ENCODE measurements at places on chromosomes 12 and 14.

DNA sequence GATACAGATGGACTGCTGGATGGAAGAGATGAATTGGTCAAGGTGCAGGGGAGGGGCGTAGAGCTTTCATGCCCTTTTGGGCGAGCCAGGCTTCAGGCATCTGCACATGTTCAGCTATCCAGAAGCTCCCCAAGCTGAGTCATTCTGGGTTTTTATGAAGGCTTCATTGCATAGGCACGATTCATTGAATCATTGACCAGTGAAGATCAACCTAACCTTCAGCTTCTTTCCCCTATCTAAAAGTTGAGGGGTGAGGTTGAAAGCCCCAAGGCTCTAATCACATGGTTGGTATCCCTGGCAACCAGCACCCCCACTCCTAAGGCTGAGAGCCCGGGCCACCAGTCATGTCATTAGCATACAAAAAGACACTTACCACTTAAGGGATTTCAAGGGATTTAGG is 36.3 kb downstream of the RPS29 start:
- no peak for DNase-seq

GRCh38 chr14:29705801-29706200 is 221.8 kb downstream of the PRKD1 start:
- no peak for DNase-seq

- DNase-seq = no peak
Observed at GRCh38 chr12:92411687-92412086, 266.0 kb upstream of the BTG1 start.

- no peak for DNase-seq
Observed at GRCh38 chr12:126651133-126651532, 1585.9 kb downstream of the AACS start.

- no peak for DNase-seq
Observed at GRCh38 chr14:104091927-104092771, 6.6 kb downstream of the ASPG start.

DNA sequence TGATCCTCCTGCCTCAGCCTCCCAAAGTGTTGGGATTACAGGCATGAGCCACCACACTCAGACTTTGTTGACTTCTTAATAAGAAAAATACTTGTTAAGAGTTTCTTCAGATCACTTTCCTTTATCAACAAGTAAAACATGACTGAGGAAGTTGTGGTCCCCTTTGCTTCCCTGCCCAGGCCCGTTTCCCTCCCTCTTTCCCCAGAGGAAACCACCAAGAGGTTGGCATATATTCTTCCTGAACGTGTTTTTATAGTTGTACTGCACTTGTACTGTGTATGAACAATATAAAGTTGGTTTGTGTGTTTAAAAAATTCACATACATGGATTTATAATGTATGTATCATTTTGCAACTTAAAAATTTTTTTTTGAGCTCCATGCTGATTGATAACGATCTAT is 28.4 kb downstream of the PTPN11 start:
- DNase-seq = no peak

GRCh38 chr12:120262852-120263747 is 2.4 kb downstream of the PXN start:
- DNase-seq = no peak

DNA sequence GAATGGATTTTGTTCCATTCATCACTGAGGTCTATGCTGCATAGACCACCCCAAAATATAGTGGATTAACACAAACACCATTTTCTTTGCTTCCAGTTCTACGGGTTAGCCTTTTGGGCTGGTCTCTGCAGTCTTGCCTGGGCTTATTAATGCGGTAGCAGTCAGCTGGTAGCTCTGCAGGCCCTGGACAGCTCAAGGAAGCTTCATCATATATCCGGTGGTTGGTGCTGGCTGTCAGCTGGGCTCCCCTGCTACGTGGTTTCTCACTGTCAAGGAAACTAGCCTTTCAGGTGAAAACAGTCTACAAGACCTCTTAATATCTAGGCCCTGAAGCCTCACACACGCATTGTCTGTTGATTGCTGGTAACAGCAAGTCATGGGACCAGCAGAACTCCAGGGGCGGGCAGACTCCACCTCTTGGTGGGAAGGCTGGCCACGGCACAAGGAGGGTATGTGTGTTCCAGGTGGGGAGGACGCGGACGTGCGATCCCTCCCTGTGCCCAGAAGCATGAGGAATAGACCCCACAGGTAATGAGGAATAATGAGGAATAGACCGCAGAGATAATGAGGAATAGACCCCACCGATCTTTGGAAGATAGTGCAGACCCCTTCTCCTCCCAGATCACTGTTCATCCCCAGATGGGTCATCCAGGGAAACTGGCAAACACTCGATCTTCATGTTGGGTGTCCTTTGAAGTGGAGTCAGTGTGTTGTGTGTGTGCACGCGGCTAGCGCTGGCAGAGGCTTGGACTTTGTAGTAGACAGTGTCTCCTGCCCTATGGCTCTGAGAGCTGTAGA is 13.3 kb downstream of the TSPAN9 start:
- DNase-seq = no peak

DNA sequence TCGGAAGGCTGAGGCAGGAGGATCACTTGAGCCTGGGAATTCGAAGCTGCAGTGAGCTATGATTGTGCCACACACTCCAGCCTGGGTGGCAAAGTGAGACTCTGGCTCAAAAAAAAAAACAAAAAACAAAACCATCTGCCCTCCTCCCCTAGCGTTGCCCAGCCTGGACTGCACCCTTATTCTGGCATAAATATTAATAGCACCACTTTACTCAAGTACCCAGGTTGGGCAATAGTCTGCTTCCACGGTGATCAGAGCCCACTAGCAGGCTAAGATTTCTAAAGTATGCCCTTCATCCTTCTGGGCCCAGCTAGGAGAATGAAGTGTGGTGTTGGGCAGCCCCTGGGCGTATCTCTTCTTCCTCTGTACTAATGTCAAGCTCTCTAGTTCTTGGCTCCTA is 33.3 kb downstream of the KCTD10 start:
- DNase-seq = peak; percentile 7

DNA sequence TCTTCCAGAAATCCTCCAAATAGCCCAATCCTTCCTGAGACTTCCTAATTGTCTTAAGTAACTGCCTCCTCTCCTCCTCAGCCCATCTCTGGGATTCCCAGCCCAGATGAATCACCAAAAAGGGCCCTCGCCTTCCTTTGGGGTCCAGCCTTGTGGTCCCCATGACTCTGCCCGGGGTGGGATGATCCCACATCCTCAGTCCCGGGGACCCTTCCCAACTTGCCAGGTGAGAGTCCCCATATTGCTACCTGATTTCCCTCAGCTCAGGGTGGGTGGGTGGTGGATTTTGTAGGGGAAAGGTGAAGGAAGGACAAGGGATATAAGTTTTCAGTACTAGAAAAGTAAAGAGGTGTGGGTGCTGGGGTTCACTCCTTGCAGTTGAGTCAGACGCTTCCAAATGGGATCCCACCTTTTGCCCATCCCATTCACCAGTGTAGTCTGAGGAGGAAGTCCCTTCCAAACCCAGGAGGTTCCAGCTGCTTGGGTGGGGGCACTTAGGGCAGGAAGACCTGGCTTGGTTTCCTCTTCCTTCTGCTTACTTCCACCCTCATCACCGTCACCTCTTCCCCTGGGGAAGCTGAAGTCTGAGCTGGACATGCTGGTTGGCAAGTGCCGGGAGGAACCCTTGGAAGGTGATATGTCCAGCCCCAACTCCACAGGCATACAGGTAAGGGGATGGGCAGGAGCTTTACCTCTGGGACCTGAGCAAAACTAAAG is 5.6 kb downstream of the GLI1 start:
- no peak for DNase-seq

DNA sequence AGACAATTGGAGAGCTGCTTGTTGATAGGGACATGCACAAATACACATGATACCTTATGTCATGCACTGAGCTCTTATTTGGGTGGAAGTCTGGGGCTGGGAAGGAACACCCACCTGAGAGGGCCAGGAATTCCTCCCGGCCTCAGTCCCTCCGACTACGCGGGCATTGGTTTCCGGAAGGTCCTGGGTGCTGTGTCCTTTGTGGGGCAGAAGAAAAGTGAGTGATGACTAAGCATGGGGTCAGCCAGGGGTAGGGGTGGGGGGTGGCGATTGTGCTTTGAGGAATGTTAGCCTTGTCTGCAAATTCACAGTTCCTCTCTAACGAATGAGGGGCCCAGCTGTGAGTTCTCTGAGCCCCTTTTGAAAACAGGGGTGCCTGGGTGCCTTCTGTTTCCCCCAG is 798 bp downstream of the CELA1 start:
- DNase-seq = no peak

- no peak for DNase-seq
Observed at GRCh38 chr12:38886064-38886463, 19.3 kb downstream of the CPNE8 start.

GRCh38 chr14:95140060-95140858 is 17.1 kb downstream of the DICER1 start:
- no peak for DNase-seq

GRCh38 chr12:95203487-95204030 is 13.7 kb downstream of the FGD6 start:
- no peak for DNase-seq

GRCh38 chr12:30692470-30692869 is 3.2 kb downstream of the IPO8 start:
- DNase-seq = no peak

GRCh38 chr12:122350141-122350848 is 72.2 kb downstream of the CLIP1 start:
- DNase-seq = no peak

- no peak for DNase-seq
Observed at GRCh38 chr14:77083082-77083481, 15.0 kb upstream of the CIPC start.

GRCh38 chr14:36738269-36738668 is 76.6 kb downstream of the PAX9 start:
- DNase-seq = no peak

GRCh38 chr12:69529021-69529420 is 56.2 kb upstream of the CCT2 start:
- DNase-seq = no peak

- DNase-seq = no peak
Observed at GRCh38 chr12:78210894-78211302, 380.2 kb downstream of the NAV3 start.

- no peak for DNase-seq
Observed at GRCh38 chr14:85528080-85528896, 1.7 kb upstream of the FLRT2 start.

DNA sequence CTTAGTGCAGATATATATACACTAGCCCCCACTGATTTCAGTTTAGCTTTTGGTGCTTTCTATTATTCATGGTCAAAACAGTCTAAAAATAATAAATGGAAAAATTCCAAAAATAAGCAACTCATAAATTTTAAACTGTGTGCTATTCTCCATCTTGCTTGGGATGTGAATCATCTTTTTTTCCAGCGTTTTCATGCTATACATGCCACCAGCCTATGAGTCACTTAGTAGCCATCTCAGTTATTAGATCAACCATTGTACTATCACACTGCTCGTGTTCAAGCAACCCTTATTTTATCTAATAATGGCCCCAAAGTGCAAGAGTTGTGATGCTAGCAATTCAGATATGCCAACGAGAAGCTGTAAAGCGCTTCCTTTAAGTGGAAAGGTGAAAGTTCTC is 73.9 kb upstream of the KRR1 start:
- DNase-seq = no peak

GRCh38 chr12:114938487-114939210 is 254.7 kb upstream of the TBX3 start:
- no peak for DNase-seq

GRCh38 chr12:52641468-52641867 is 10.5 kb downstream of the KRT2 start:
- DNase-seq = no peak

DNA sequence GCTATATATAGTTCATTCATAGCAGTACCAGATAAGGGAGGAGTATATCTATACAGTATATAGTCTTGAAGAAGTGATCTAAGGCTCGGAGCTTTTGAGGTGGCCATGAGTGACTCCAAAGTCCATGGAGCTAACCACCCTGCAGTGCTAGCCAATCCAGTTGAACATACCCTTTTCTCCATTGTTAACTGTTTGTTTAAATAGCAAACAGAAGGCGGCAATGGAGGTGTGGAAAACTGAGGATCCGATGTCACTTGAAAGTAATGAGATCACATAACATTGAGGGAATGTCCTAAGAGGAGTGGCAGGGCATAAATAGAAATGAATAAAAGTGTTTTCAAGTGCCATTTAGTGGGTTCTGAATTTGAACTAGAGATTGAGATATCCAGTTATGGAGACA is 12.4 kb upstream of the SNAPC1 start:
- peak; percentile 66 for DNase-seq

GRCh38 chr14:84591827-84592445 is 938.0 kb upstream of the FLRT2 start:
- DNase-seq = no peak

DNA sequence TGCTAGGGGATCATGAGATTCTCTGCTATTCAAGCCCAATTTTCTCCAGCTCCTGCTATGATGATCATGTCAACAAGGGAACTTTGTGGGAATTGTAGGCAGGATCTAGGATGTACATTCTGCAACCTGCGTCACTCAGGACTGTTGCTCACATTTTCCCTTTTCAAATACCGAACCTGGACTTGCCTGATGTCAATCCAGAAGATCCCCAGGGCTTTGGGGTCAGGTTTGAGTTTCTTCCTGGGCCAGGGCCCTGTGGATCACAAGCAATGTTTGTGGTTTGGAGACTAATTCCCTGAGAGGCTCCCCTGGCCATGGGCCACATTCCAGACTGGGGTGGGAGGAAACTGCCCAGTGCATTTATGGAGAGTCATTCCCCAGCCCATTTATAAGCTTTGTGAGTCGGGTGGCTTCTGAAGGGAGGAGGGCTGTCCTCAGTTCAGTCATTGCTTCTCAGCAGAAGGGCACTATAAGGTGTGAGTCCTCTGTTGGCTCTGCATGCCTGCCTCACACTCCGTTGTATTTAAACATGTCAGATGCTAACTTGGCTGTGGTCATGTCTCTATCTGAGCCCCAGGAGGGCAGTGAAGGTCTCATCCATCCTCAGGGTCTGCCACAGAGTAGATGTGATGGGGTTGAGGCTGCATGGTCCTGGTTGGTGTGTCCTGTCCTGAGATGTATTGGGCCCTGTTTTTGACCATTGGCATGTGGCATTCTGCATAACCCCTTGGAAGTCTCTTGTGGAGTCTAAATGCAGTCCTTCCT is 6.5 kb downstream of the KRT86 start:
- no peak for DNase-seq

- DNase-seq = no peak
Observed at GRCh38 chr12:40586823-40587222, 105.4 kb upstream of the CNTN1 start.

GRCh38 chr12:53462935-53463334 is 11.0 kb downstream of the PCBP2 start:
- DNase-seq = no peak

DNA sequence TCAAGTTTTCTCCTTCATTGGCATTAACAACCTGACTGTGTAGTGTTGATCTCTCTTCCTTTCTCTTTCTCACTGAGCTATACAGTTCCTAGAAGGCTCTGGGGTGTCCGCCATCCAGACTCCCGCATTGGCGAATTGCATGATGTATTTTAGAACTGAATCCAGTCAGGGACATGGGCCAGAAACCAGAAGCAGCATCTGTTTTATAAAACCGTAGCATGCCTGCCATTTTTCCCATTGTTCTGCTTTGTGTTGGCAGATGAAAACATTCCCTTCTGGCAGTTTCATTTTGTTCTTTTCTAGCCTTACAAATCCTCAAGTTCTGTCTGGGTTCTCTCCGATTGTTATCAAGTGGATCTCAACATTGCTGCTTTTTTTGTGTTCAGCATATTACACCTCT is 268.3 kb upstream of the SEL1L start:
- DNase-seq = no peak

GRCh38 chr12:108609537-108610335 is 11.9 kb upstream of the TMEM119 start:
- DNase-seq = no peak
